NCI-H2081 (cell line): ENCODE measurements at places on chromosomes 6 and 20.
A peak's percentile ranks its signal among the peaks of the same experiment; 100 is the strongest.

GRCh38 chr20:63973636-63974401 is 4.1 kb upstream of the ZNF512B start:
- peak; percentile 75 for DNase-seq

- no peak for DNase-seq
Measured at GRCh38 chr20:35871259-35871771, 83.0 kb downstream of the SCAND1 start.

DNA sequence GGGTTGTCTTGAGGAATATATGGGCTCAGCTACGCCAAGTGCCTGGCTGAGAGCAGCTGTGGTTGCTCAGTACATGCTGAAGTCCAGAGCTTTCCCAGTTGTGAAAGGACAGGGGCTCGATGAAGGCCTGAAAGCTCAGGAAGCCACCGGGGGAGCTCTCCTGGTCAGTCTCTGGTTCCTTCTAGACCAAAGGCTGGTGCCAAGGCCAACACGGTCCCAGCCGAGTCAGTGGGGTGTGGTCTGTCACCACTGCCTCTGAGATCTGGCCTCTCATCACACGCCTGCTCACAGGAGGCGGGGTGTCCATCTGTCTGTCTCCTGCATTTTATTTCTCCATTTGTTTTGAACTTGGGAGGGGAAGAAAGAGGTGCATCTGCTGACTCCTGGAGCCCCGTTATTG is 4.9 kb upstream of the FAM83C start:
- no peak for DNase-seq

GRCh38 chr20:63442100-63442493 is 30.4 kb downstream of the KCNQ2 start:
- DNase-seq = peak; percentile 56

GRCh38 chr6:82371799-82372546 is 8.4 kb downstream of the TPBG start:
- no peak for DNase-seq
